CD4-positive, alpha-beta T cell treated with Interleukin-17A for 4 hours (primary cell): ENCODE measurements at places on chromosomes 16 and 17.

DNA sequence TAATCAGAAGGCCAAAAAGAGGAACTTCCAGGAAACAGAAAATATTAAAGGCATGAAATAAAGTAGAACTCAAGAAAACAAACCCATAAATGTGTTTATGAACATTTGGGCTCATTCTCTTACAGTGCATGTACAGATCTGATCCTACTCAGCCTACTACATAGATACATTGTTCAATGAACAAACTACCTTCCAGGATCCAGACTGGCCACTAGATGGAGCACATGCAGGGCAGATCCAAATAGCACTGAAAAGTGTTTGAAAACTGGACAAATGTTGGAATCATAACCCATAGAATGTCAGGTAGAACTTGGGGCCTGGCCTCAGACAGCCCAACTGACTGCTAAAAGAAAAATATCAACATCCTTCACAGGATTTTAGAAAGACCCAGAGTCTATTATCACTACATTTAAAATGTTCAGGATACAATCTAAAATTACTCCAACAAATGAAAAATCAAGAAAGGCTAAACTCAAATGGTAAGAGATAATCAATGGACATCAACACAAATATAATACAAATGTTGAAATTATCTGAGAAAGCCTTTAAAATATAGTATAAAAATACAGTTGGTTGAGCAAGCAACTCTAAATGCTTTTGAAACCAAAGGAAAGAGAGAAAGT, 122.4 kb upstream of the NUDT7 start:
- no peak for DNase-seq

DNA sequence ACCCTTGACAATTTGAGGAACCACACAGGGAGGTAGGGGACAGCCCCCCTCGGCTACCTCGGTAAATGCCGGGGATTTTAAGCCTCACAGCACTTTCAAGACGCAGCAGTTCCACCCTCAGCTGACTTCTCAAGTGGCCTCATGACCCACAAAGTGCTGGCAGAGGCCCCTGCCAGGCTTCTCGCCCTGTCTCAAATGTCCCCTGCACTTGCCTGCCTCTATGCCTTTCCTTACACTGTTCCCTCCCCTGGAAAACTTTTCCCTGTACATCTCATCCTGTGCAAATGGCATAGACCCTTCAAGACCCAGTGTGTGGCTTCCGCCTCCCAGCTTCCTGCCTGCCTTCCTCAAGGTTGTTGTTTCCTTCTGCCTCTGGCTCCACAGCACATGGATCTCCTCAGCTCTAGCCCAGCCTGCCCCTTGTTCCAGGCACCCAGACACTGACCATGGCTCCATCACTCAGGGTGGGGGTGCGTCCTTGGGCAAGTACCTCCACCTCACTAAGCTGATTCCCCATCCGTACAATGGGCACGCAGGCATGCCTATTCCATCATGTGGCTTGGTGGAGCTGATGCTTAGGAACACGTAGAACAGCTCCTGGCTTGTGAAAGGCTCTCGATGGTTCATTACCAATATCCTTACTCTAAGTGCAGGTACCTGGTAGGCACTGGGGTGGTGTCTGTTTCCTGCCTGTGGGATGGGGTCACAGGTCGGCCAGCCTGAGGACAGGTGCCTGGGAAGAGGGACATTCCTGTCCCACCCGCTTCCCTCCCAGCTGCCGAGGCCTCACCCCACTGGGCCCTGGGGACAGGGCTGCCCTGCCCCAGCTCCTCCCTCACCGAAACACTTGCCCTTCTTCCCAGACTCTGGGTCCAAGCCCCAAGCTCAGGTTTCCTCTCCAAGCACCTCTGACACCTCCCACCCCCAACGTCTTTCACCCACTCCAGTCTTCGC, 24.0 kb downstream of the MMP15 start:
- no peak for DNase-seq

DNA sequence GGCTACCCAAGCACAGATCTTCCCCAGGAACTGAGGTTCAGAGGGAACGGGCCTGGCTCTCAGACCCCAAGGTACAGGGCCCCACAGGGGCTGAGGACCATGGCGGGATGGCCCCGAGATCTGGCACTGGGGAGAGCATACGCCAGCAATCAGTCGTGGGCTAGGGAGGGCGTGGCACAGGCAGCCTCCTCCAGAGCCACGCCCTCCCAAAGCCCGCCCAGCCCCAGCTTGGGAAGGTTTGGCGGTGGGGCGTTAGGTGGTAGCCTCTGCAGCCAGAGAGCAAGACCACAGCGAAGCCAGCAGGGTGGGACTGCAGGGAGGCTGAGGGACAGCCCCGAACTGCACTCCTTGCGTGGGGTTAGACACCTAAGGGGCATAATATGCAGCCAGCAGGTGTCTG, 11.6 kb downstream of the WNT9B start:
- DNase-seq: no peak

DNA sequence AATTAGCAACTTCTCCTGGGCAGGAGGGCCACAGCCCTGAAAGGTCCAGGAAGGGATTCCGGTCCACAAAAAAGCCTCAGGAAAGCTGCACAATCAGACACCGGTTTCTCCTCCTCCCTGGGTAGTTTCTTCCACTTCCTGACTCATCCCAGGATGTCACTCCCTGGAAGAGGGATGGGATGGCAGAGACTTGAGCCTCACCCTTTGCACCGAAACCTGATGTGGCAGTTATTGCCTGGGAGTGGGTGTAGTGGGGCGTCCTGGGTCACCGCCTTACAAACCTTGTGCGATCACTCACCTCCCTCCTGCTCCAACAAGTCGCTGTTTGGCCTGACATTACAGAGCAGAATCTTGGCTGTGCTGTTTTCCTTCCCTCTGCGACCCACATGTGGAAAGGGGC, 70.8 kb downstream of the LYRM1 start:
- no peak for DNase-seq

- DNase-seq: no peak
Measured at GRCh38 chr17:82587234-82588086, 60.8 kb downstream of the WDR45B start.

DNA sequence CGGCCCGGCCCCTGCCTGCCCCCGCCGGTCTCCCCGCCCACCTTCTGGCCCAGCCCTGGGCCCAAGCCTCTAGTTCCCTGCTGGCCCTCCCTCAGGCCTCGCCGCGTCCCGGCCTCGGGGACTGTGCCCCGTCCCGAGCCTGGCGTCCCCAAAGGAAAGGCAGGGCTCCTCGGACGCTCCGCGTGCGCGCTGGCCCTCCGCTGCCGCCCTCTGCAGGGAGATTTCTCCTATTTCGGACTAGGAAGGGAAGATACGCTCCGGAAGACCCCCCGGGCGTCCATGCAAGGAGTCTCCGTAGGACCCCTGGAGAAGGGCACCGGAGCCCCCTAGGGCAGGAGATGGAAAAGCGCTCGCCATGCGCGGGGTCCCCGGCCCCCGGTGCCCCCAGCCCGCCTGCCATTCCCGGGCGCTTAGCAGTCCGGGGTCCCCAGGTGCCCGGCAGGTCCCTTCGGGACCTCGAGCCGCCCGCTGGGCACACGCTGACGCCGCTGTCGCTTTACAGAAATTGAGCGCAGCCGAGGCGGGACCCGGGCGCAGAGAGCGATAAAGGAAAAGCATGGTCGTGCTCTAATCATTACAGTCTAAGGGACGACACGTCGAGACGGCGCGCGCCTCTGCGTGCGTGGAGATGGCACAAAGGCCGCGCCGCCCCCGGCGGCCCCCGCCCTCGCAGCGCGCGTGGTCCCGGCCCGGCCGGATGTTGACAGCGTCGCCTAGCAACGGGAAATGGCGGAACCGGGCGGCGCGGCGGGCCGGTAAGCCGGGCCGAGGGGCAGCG, at the start of gene CCDC40:
TSS of gene CCDC40 (plus strand) at position 706 of the 778 bp plus-strand sequence. CDS start at position 727, 21 bp downstream.
- peak; percentile 83 for DNase-seq

DNA sequence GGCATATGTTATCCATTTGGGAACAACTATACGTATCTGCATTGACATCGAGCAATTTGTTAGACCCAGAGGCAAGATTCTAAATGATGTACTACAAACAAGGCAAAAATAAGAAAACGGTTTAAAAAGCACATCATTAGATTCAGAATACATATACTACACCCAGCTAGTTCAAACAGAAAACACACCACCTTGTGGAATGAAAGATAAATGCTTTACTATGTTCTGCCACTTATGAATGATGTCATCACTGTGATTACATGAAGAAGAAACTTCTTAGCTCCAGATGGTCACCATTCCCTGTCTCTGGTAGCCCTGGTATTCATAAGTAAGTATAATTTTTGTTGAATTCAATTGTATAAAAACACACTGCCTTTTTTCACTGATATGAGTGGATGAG, 7.8 kb downstream of the NACA2 start:
- no peak for DNase-seq

DNA sequence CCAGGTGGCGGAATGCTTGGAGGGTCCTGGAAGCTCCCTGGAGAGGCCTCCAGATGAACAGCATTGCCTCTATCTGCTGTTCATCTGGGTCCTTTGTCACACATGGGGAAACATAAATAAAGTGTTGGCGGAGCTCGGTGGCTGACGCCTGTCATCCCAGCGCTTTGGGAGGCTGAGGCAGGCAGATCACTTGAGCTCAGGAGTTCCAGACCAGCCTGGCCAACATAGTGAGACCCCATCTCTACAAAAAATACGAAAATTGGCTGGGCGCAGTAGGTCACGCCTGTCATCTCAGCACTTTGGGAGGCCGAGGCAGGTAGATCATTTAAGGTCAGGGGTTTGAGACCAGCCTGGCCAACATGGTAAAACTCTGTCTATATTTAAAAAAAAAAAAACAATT, 2.2 kb downstream of the MYADML2 start:
- DNase-seq: no peak

DNA sequence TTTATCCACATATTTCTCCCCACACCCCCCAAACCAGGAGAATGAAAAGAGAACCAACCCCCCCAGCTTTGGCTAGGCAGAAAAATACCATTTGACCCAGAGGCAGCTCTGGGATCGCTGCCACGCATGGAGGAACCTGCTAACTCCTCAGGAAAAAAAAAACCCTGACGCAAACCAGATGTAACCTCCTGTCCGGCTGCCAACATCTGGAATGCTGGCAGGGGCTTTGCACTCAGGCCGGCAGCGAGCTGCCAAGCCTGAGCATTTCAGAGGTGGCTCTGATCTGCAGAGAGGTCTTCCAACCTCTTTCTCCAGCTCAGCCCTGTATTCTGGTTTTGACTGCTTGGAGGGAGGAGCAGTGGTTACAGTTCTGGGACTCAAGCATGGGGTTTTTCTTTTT, 8.2 kb downstream of the IGFBP4 start:
- DNase-seq: no peak
